ENCODE measurements at places on chromosomes 1 and 21. TPM values are rescaled to one million over a fixed set of nuclear protein-coding genes. Genes with fewer than 3 reads are reported as not detected.

The CDA gene
- total RNA-seq = 2.0 TPM

The GABRD gene
- total RNA-seq = not detected

The PPM1J gene
- 1.9 TPM for total RNA-seq

The RNF223 gene
- total RNA-seq = not detected

The FOXO6 gene
- 0.66 TPM for total RNA-seq

The KRTAP19-1 gene
- total RNA-seq = not detected

The LCE2B gene
- not detected for total RNA-seq

The CYP4Z1 gene
- total RNA-seq = not detected

The RHOC gene
- total RNA-seq = 791 TPM

The CNKSR1 gene
- not detected for total RNA-seq

The APP gene
- 1,148 TPM for total RNA-seq

The TARDBP gene
- 124 TPM for total RNA-seq

The ITLN2 gene
- 0.27 TPM for total RNA-seq

The LRRC38 gene
- not detected for total RNA-seq

The ADARB1 gene
- total RNA-seq = 17.7 TPM

The MARK1 gene
- total RNA-seq = 2.8 TPM

The CNR2 gene
- not detected for total RNA-seq

The CLCA4 gene
- total RNA-seq = not detected

The HSD3B2 gene
- not detected for total RNA-seq

The GPR157 gene
- total RNA-seq = 4.5 TPM

The CELA2A gene
- total RNA-seq = not detected

The CBS gene
- total RNA-seq = 17.9 TPM

The CYP2J2 gene
- total RNA-seq = 0.22 TPM

The MFAP2 gene
- 13.6 TPM for total RNA-seq

The MAP3K7CL gene
- total RNA-seq = 8.1 TPM

The PRDM16 gene
- 0.13 TPM for total RNA-seq

The ADCY10 gene
- 0.07 TPM for total RNA-seq

The BTBD19 gene
- 14.3 TPM for total RNA-seq

The DCDC2B gene
- total RNA-seq = not detected

The FCRLB gene
- total RNA-seq = 0.66 TPM

The DYNLT5 gene
- total RNA-seq = 0.27 TPM

The FMN2 gene
- not detected for total RNA-seq

The S100A3 gene
- total RNA-seq = 0.79 TPM

The CELA3A gene
- total RNA-seq = not detected

The NBPF19 gene
- total RNA-seq = 6.4 TPM

The HOOK1 gene
- total RNA-seq = under 0.01 TPM

The GCSAML gene
- not detected for total RNA-seq

The ENTREP3 gene
- 15.3 TPM for total RNA-seq

The TCEA3 gene
- total RNA-seq = 0.53 TPM

The STYXL2 gene
- total RNA-seq = not detected

The GPR61 gene
- not detected for total RNA-seq

The SYCP1 gene
- total RNA-seq = not detected

The BTBD8 gene
- total RNA-seq = 2.1 TPM

The CFHR3 gene
- not detected for total RNA-seq

The RORC gene
- total RNA-seq = 0.13 TPM
